ENCODE measurements at places on chromosomes 5 and 9. TPM values are rescaled to one million over a fixed set of nuclear protein-coding genes. Genes with fewer than 3 reads are reported as not detected.

- DNase-seq = no peak
Measured at GRCh38 chr5:138978080-138978479, 102.9 kb upstream of the LRRTM2 start.

The DNAH5 gene
- 0.19 TPM for total RNA-seq

- DNase-seq = no peak
Measured at GRCh38 chr9:132973713-132974112, 4.8 kb upstream of the GFI1B start.

The EIF4E1B gene
- not detected for total RNA-seq

The DAP gene
- total RNA-seq = 18.7 TPM

DNA sequence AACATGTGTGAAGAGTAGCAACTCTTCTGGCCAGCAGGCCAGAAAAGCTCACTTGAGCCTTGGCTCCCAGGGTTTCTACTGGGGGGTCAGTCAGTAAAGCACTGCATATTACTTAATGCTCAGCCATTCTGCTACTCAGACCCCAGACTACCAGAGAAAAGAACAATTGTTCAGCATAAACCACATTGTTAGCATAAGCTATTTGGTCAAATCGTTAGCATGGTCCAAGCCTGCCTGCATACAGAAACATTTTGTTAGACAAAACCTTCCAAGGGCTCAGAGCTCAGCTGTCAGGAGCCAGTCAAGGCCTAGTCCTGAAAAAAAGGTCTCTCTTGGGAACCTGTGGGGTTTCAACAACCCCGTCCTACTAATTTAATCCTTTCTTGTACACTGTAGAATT, 449.3 kb downstream of the PRR16 start:
- DNase-seq = no peak

DNA sequence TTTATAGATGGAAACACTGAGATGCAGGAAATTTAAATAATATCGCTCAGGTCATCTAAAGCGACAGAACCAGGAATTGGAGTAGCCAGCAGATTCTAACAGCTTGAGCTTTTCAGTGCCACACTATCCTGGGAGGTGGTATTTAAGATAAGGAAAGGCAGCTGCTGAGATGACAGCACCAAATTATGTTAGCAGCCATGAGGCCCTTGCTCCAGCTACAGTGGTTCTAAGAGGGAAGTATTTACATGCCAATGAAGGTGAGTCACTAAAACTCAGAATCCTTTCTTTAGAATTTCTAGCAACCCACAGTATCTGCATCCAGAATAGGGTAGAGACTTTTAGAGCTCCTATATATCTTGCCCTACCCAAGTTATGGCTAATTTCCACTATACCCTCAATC, 127.0 kb upstream of the VLDLR start:
- DNase-seq = no peak

The TMEM8B gene
- 13.8 TPM for total RNA-seq

DNA sequence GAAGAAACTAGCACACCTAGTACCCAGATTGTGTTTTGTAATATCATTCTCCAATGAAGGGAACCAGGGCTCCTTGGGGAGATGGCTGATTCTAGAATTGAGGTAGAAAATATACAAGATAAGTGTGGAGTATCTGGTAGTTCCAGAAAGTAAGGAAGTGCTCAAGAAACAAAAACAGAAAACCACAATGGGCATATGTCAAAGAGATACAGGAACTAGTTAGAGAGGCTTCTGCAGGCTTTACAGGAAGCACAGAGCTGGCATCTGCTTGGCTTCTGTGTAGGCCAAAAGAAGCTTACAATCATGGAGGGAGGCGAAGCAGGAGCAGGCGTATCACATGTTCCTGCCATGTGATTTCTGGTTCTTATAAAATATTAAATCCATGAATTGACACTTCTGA, 105.7 kb upstream of the TMEM161B start:
- no peak for DNase-seq

The SLCO6A1 gene
- total RNA-seq = not detected

Measured in Right ventricle myocardium inferior (tissue), 1 donor.